IMR-90 (cell line): ENCODE measurements at places on chromosomes 4 and X. TPM values are rescaled to one million over a fixed set of nuclear protein-coding genes. Genes with fewer than 3 reads are reported as not detected.

- H3K27ac ChIP-seq: peak overlapping the region; percentile 30; the same call in 1 of the 2 replicates
- no peaks in the 10 kb centered on the region for H3K36me3 ChIP-seq
- H3K4me1 ChIP-seq: peaks cover 5% of the 10 kb centered on the region
- H3K4me3 ChIP-seq: no peak overlapping the region
- H3K27me3 ChIP-seq: no peaks in the 10 kb centered on the region
These were observed 243.6 kb downstream of the ANK2 start for GRCh38 chr4:113293043-113293560.

GRCh38 chr4:129641179-129641578 lies 545.2 kb downstream of the C4orf33 start:
- H3K27me3 ChIP-seq: no peaks in the 10 kb centered on the region
- no peaks in the 10 kb centered on the region for H3K4me1 ChIP-seq
- no peaks in the 10 kb centered on the region for H3K36me3 ChIP-seq
- peak; percentile 22 for DNase-seq

Gene SYP
- total RNA-seq: under 0.01 TPM in 1 of 2 replicates, not detected in the other

- H3K27ac ChIP-seq: no peak overlapping the region
- peaks cover 12% of the 10 kb centered on the region; the same call in 1 of the 2 replicates for H3K4me1 ChIP-seq
- no peaks in the 10 kb centered on the region for H3K36me3 ChIP-seq
- no peak for DNase-seq
- H3K27me3 ChIP-seq: no peaks in the 10 kb centered on the region
- H3K4me3 ChIP-seq: no peak overlapping the region
These were observed 29.3 kb upstream of the MYOZ2 start for GRCh38 chr4:119106036-119107000.

DNA sequence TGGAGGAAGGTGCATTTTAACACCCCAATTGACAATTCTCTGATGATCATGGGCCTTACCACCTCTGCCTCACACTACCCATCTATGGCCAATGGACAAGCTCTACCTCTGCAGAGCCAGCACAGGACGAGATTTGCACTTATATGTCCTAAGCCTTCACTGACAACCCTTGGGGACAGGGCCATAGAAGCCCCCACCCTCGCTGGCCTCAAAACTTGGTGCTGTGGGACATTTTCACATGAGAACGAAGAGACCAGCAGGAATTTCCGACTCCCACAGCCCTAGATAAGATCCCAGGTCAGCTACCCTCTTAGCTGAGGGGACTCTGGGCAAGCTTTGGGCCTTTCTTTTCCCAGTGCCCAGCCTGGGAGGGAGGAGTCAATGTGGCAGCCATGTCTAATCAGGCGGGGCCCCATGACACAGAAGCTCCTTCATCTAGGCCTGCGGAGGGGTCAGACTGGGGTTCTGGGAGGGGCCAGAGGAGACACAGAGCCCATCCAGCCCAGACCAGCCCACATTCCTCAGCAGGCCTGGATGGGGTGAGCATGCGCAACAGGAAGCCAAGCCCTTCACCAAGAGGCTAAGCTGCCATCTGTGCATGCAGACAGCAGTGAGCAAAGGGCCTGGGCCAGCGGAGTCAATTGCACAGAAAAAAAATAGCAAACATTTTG lies 12.1 kb downstream of the PJA1 start:
- peak; percentile 34 for DNase-seq
- peaks cover 7% of the 10 kb centered on the region for H3K27me3 ChIP-seq
- H3K4me1 ChIP-seq: no peaks in the 10 kb centered on the region

GRCh38 chrX:109345856-109346255 lies 136.0 kb downstream of the GUCY2F start:
- DNase-seq: no peak
- H3K27ac ChIP-seq: no peak overlapping the region
- no peak overlapping the region for H3K4me3 ChIP-seq
- peaks cover 7% of the 10 kb centered on the region for H3K27me3 ChIP-seq

Gene GCNA
- total RNA-seq: 0.83 and 0.90 TPM in 2 replicates

DNA sequence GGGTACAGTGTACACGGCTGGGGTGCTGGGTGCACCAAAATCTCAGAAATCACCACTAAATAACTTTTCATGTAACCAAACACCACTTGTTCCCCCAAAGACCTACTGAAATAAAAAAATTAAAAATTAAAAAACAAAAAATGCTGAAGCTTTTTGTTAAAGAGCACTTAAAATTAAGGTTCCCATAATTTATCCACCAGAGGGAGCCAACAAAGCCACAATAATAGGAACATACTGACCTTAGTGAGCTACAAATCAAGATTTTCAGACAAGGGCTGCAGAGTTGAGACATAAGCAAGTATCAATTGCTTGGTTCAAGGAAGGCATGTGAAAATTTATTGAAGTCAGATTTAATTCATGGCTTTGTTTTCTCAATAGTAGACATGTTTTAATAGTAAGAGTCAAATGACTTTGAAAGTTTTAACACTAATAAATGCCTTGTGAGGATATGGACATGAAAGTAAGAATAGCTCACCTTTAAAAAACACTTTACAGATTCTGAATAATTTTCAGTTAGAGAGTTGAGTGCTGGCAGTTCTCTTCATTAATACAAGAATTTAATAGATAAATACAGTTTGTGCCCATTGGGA lies 43.0 kb upstream of the SCOC start:
- H3K27me3 ChIP-seq: no peaks in the 10 kb centered on the region
- H3K4me3 ChIP-seq: no peak overlapping the region
- H3K27ac ChIP-seq: no peak overlapping the region
- no peaks in the 10 kb centered on the region for H3K36me3 ChIP-seq

DNA sequence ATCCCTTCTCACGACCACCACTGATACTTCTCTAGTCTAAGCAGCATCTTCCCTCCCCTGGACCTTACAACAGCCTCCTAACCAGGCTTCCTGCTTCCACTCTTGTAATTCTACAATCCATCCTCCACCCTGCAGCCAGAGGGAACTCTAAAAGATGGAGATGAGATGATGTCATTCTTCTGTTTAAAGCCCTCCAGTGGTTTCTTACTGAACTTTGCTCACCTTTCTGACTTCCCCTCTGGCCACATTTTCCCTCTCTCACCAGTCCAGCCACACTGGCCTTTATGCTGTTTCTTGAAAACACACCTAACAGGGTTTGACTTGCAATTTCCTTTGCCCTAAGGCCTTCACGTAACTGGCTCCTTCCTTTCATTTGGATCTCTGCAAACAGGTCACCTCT lies 191.4 kb upstream of the NHS start:
- H3K27me3 ChIP-seq: no peaks in the 10 kb centered on the region; the same call in 1 of the 2 replicates
- H3K36me3 ChIP-seq: no peaks in the 10 kb centered on the region
- no peaks in the 10 kb centered on the region for H3K4me1 ChIP-seq
- H3K27ac ChIP-seq: no peak overlapping the region

Gene NBDY
- total RNA-seq: 2.5 and 3.2 TPM in 2 replicates

DNA sequence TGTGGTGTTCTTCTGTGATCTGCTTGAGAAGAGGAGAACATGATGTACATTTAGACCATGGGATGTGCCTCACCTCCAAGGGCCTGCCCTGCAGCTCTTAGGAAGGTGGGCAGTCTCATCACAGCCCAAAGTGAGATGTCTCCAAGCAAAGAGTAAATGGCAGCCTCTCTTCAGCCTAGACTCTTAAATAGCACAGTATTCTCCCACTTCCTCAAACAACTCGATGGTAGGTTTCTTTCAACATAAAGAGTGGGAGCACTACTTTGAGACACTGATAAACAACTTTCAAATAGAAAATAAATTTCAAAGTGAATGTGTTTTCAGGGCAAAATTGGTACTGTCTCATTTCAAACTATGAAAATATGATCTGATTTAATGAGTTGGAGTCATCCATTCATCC lies 35.2 kb downstream of the EDNRA start:
- H3K27ac ChIP-seq: no peak overlapping the region
- H3K4me3 ChIP-seq: no peak overlapping the region
- H3K27me3 ChIP-seq: no peaks in the 10 kb centered on the region
- no peak for DNase-seq
- H3K36me3 ChIP-seq: peaks cover 2% of the 10 kb centered on the region
